HCT116 (cell line): ENCODE measurements at places on chromosomes 12 and 14.

DNA sequence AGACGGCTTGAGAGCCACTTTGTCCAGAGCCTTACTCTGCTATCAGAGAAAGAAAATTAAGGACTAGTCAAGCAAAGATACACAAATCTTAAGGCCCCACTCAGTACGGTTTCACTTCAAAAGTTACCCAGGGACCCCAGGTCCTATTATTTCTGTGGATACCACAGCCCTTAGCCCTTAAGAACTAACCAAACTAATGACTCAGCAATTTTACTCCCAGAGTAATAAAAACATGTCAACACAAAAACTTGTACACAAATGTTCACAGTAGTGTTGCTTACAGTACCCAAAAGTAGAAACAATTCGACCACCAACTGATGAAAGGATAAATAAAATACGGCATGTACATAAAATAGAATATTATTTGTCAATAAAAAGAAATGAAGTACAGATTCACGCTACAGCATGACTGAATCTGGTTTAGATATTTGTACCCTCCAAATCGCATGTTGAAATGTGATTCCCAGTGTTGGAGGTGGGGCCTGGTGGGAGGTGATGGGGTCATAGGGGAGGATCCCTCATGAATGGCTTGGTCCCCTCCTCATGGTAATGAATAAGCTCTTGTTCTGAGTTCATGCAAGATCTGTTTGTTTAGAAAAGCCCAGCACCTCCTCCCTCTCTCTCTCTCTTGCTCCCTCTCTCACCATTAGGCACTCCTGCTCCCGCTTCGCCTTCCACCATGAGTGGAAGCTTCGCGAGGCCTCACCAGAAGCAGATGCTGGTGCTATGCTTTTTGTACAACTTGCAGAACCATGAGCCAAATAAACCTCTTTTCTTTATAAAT is 30.5 kb downstream of the AREL1 start:
- no peak for DNase-seq

DNA sequence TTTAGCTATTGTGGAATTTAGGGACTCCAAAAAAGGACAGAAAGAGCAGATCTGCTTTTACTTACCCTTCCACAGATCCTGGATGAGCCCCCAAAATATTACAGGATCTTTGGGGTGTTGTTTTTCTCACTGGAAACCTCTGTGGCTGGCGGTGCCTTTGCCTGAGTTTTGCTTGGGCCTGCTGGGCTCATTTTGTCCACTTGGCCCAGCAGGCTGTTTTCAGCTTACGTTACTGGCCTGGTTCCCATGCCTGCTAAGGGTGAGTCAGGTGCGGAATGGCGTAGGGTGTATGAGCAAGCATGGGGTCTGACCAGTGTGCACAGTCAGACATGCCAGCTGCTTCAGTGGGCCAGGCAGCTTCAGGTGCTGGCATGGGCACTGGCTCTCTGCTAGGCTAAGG is 45.8 kb downstream of the HSD17B6 start:
- DNase-seq, result no peak

DNA sequence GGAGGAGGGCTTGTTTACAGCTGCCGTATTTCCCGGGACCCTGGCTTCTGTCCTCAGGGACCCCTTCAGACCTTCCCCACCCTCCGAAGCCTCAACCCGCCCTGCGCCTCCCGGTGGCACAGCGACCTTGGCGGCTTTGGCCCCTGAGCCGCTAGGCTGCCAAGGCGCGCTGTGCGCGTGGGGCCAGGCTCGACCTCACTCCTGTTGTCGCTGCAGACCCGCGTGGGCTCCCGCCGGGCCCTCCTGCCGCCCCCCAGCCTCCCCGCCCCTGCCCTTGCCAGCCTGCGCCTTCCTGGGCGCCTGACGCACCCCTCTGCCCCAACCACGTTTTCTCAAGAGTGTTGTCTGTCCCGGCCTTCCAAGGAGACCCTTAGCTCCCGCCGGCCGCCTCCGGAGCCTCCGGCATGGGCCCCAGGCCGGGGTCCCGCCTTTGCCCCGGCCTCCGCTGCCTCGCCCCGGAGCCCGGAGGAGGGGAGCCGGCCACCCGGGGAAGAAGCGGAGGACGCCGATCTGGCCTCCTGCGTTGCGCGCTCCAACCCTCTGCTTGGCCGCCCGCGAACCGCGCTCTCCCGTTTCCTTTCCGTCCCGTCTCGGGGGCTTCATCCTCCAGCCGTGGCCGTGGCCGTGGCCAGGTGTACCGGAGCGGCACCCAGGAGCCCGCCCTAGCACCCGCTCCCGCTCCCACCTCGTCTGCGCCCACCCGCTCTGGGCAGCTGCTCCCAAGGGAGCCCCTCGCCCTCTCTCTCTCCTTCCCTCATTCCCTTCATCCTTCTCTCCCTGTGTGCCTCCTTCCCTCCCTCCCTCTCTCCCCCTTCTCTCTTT is 19.9 kb downstream of the PPP2R5C start:
- DNase-seq, result no peak

- peak; percentile 54 for DNase-seq
These were observed 260.8 kb downstream of the RASSF9 start for GRCh38 chr12:85575120-85576096.

- DNase-seq, result no peak
These were observed 14.7 kb upstream of the DHRS4 start for GRCh38 chr14:23938823-23939222.

DNA sequence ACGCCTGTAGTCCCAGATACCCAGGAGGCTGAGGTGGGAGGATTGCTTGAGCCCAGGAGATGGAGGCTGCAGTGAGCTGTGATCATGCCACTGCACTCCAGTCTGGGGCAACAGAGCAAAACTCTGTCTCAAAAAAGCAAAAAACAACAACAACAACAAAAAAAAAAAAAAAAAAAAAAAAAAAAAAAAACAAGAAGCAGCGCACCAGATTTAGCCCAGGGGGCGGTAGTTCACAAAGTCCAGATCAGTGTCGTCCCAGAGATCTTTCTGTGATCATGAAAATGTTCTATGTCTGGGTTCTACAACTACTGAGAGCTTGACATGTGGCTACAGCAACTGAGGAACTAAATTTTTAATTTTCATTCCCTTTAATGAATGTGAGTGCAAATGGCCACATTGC is 27.4 kb downstream of the OAS2 start:
- peak; percentile 4 for DNase-seq

- peak; percentile 42 for DNase-seq
These were observed 8.9 kb downstream of the APAF1 start for GRCh38 chr12:98653866-98654493.
